ENCODE measurements at places on chromosomes 5 and 9.

GRCh38 chr5:150017226-150018005 is 16.9 kb downstream of the HMGXB3 start:
- no peak for DNase-seq

DNA sequence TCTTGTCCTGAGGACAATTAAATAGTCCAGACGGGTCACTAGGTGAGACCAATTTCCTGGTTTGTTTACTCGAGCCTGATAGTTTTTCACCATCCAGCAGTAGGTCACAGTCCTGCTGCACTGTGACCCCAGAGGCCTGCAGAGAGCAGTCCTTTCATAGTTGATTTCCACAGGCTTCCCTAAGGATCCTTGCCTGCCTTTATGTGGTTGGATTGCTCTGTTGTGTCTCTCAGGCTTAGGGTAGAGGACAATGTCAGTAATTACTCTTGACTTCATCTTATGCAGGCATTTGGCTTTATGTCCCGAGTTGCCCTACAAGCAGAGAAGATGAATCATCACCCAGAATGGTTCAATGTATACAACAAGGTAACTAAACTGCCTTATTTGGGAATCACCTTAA is 9.0 kb upstream of the CATSPER3 start:
- no peak for DNase-seq

GRCh38 chr5:56656846-56657726 is 158.3 kb upstream of the MAP3K1 start:
- DNase-seq = no peak

GRCh38 chr5:3220201-3220600 is 375.4 kb upstream of the IRX1 start:
- no peak for DNase-seq

DNA sequence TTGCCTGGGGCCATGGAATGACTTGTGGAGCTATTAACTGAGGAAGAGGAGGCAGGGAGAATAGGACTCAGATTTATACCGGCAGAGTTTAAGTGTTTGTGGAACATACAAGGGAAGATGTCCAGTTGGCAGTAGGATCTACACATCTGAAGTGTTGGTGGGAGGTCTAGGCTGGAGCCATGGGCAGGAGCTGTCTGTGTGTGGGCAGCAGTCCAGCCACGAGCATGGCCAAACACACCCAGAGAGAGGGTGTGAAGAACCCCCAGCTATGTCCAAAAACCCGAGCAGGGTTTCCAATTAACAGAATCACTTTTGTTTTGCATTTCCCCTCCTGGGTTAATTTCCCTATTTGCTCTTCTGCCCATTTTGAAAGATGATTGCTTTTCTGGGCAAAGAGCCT is 393.7 kb downstream of the CDK5RAP2 start:
- no peak for DNase-seq

DNA sequence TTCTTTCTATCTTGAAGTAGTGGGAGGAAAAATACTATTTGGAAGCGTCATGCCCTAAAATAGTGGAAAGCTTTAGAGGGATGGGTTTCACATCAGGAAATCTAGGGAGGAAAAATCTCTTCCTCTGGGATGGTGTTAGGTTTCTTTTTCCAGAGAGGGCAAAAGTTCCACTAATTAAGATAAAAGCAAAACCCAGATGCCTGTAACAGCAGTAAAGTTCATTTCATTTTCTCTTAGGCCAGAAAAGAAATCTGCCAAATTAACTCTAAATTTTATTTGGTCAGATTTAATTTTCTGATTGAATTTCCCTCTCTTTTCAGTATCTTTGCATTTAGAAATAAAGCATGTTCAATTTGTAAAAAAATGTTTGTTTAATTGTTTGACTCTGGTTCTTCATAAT is 88.8 kb downstream of the LURAP1L start:
- no peak for DNase-seq

DNA sequence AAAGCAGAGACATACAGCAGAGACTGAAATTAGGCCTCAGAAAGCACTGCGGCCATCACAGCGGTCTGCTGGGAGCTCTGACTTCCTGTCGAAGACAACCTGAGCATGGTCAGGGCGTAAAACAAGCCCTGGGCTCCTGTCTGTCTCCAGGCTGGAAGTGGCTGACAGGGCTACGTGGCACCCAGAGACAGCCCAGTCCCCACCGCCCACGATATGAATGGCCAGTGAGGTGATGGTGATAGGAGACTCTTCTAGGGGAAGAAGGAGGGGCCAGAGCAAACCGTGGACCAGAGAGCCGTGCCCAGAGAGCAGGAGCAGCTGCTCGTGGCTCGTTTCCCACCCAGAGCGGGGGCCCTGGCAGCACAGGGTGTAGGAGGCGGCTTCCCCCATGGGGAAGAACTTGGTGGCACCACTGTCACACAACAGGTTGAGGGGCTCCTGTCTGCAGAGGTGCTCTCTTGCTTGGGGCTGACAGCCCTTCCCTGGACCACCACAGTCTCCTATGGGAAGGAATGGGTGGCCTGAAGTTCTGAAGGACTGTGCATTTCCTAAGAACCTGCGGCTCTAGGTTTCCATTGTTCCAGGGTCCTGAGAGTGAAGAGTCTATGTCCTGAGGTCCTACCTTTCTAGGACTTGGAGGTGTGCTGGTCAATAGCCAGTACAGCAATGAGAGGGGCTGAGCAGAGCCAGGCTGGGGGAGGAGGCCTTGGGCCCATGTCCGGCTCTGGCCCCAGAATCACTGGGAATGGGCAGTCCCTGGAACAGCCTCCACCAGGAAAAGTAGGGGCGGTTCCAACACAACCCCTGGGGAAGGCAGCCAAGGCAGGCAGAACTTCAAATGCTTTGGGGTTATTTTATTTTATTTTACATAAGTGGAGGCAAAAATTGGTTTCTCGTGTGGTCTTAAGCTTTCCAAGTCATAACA is 56.4 kb downstream of the BARX1 start:
- DNase-seq = no peak

DNA sequence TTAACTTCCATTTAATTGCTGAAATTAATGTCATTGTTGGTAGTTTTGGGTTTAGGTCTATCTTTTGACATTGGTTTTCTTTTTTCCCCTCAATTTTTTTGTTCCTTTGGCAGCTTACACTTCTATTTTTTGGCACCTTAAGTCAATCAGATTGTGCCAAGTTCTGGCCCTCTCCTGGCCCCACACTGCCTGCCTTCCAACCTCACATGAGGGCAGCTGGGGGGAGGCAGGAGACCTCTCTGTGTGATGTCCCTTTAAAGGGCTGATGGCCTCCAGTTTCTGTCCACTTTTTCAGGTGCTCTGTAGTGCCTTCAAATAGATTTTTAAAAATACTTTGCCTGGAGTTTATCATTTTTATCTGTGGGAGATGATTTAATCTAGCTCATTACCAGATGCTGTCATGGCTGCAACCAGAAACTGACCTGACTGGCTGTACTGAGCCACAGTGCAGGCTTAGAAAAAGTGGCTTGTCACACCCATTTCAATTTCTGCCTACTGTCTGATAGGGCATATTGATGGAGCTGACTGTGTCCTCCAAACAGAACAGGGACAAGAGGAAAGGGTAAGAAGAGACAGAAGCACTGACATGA is 196.6 kb downstream of the FANCC start:
- no peak for DNase-seq

DNA sequence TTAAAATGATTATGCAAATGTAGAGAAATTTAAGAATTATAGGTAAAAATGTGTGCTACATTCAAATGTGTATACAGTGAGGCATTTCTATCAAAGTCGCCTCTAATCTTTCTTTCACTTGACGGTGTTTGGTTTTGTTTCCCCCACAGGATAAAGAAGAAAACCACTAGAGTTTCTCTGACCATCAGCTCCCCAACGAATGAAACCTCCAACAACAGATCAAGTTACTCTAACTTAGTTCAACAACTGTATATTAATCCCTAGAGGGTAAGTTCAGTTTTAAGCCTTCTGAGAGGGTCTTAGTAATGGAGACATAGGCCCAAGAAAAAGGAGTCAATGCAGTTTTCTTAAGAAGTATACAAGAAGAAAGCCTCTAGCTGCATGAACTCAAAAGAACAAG is 11.5 kb upstream of the MYOT start:
- no peak for DNase-seq

GRCh38 chr5:89300426-89300970 is 417.5 kb upstream of the MEF2C start:
- DNase-seq = no peak

GRCh38 chr5:79561525-79561893 is 47.6 kb upstream of the HOMER1 start:
- DNase-seq = no peak

DNA sequence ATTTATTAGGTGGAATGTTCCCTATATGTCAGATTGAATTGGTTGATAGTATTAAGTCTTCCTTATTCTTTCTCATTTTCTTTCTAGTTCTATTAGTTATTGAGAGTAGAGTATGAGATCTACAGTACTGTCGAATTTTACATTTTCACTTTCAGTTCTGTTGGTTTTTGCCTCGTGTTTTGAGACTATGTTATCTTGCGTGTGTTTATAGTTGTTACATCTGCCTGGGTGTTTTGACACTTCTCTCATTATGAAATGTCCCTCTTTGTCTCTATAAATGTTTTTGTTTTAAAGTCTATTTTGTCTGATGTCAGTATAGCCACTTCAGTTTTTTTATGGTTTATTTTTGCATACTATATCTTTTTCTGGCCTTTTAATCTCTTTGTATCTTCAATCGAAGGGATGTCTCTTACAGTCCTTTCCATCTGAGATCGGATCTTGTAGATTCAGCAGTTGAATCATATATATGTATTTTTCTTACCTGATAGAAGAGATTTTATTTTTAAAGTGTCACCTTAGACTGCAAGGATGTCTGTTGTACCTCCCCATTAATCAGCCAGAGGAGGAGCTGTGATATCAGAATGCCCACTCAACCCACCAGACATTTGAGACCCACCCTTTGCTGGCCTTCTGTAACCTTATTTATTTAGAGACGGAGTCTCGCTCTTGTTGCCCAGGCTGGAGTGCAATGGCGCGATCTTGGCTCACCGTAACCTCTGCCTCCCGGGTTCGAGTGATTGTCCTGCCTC is 20.7 kb downstream of the EHMT1 start:
- DNase-seq = no peak

DNA sequence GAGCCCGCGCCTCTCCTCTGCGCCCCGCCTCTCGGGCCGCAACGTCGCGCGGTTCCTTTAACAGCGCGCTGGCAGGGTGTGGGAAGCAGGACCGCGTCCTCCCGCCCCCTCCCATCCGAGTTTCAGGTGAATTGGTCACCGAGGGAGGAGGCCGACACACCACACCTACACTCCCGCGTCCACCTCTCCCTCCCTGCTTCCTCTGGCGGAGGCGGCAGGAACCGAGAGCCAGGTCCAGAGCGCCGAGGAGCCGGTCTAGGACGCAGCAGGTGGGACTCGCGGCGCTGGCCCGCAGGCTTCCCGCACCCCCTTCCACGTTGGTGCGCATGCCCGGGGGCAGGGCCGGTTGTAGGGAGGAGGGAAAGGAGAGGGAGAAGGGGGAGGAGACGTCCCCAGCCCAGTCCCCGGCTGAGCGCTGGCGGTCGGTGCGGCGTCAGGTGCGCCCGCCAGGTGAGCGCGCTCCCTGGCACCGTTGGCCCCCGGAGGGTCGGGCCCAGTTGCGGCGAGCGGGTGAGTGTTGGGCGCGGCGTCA is at the start of gene OCLN:
Gene OCLN (plus strand): TSS at position 400 of the 532 bp plus-strand sequence. CDS start 11,455 bp downstream, outside the sequence.
- DNase-seq = no peak

DNA sequence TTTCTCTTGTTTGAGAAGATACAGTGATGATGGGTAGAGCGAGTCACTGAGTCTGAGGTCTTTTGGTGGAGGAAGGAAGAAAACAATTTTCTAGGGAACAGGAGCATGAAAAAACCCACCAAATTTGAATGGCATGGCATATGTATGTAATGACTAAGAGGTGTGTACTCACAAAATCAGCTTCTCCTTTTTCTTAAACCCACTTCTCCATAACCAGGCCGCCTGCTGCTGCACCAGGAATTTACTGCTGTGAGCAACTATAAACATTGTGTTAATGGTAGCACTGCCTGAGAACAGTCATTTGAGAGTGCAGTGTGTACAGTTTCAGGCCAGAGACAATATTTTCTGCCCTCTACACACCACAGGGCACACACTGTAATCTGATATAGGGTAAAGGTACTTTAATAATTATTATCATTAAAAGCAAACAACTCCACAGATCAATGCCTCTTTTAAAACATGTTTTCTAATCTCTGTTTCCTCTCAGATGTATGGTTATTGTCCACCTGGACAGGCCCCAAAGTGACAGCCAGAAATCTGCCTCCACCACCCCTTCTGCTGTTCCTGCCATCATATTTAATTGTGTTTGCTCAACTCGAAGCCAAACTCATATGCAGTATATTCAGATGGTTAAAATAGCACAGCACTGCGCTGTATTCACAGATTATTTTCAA is 241.6 kb downstream of the KIAA0825 start:
- DNase-seq = no peak

GRCh38 chr9:36337865-36338264 is 62.2 kb downstream of the RNF38 start:
- no peak for DNase-seq

- no peak for DNase-seq
Measured at GRCh38 chr9:87581513-87581912, 83.8 kb downstream of the DAPK1 start.

DNA sequence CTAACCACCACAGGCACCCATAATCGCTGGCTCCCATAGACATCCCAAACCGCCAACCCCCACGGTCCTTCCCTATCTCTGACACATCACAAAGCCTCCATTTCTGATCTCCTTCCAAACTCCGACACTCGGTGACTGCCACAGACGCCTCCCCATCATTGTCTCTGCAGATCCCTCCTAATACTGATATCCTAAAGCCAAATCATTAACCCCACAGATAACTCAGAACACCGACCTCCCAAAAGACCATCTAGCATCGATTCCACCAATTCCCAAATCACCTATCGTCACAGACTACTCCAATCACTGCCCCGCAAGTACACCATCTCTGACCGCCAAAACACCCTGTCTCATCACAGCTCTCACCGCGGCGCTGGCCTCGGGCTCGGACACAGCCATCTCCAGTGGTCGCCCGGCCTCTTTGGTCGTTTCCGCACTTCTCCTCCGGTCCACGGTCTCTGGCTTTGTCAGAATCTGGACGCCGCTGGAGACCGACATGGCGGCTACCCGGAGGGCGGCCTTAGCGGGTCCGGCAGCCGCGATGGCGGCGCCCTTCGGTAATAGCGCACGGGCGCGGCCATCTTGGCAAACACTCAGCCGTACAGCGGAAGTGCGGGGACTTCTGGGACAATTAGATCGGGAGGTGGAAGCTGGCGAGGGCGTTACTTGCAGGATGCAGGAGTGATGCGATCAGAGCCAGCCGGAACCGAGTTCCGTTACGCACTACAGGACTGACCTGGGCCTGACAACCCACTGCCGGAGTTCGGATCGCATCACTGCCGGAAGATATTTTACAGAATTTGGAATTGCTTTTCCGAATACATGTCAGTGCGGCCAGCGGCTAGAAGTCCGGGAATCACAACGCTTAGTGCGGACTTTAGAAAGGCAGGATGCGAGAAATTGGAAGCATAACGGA is at the start of gene ZFP37:
Gene ZFP37 (minus strand): TSS at position 534 of the 916 bp plus-strand sequence. CDS start 36 bp downstream, at position 498.
- peak; percentile 39 for DNase-seq

DNA sequence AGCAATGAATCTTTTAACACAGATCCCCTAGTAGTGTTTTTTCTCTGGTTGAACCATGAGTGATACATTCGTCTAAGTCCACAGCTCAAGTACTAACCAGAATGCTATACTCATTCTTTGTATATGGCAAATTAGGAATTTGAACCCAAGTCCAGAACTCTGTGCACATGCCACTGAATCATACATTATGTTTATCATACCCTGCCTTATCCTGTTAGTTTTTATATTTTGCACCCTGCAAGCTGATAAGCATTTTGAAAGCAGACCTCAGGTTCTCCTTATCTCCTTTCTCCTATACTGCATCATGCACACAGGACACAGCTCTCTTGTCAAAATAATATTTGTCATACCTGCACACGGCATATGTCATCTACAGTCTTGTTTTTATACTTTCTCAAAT is 54.6 kb upstream of the ELL2 start:
- DNase-seq = no peak

- no peak for DNase-seq
Measured at GRCh38 chr5:103908336-103909080, 345.9 kb upstream of the NUDT12 start.

Measured in stimulated activated naive CD4-positive, alpha-beta T cell (primary cell).